AG09309 (cell line): ENCODE measurements at places on chromosomes 12 and 14.

DNA sequence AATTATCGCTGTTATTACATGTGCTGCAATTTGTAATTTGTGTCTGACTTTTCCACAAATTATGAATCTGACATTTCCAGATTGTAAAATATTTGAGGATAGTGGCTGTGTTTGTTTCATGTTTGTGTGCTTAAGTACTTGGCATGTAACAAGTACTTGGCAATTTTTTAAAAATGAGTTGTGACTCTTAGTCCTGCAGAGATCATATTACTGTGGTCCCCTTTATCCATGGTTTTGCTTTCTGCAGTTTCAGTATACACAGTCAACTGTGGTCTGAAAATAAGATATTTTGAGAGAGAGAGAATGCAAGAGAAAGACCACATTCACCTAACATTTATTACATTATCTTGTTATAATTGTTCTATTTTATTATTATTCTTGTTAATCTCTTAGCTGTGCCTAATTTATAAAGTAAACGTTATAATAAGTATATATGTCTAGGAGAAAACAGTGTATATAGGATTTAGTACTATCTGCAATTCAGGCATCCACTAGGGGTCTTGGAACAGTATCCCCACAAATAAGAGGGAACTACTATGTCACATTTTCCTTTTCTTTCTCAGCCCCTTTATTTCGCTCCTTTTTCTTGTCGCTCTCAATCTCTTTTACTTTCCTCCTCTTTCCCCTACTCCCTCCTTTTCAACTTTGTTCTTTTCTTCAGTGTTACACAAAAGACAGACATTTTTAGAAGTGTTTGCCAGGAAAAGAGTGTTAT lies 176.1 kb downstream of the FUT8 start:
- DNase-seq = no peak

DNA sequence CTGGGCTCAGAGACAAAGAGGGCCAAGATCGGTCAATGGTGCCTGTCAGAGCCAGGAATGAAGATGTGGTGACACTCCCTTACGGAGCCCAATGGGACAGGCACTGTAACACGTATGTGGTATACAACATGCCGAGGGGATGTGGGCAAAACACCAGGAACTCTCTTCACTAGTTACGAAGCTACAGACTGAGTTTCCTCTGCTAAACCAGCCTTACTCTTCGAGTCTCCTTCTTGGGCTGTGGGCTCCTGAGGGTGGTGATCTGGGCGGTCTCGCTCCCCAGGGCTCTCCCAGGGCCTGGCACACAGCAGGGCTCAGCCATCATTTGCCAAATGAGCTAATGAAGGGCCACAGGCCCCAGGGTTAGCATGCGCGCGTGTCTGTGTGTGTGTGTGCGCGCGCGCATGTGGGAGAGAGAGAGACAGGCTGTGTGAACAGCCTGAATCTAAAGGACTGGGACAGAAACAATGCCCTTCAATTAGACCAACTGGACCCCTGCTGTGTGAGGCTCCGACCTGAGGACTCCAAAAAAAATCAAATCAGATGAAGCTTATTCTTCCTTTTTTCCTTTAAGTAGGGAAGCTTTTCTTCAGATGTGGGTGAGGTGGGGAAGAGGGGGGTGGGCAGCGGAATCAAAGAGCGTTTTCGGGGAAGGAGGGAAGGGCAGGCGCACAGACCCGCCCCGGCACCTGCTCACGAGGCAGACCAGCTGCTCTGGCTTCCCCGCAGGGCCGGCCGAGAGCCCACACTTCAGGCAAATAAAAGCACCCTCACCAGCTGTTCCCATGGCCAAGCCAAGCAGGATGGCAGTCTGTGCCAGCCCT lies 42.5 kb downstream of the CCDC88C start:
- no peak for DNase-seq

- no peak for DNase-seq
These were observed 3.4 kb downstream of the CCER1 start for GRCh38 chr12:90951432-90952105.

GRCh38 chr12:3252450-3252891 lies 175.3 kb downstream of the TSPAN9 start:
- DNase-seq = no peak

GRCh38 chr14:89603938-89604480 lies 187.0 kb upstream of the FOXN3 start:
- no peak for DNase-seq

DNA sequence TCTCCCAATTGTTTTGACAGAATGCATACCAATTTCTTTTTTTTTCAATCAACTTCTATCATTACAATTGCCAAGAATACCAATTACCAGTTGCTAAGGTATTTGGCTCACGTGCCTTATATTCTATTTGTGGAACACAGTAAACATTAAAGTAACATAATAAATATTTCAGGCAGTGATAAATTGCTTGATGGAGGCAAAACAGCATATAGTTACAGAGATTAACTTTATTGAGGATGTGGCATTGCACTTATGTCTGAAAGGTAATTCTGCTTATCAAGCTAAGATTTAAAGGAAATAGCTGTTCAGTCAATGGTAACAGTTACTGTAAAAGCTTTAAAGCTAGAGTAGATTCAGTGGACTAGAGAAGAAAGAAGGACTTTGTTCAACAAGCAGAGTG lies 1107.8 kb downstream of the FSCB start:
- DNase-seq = no peak

DNA sequence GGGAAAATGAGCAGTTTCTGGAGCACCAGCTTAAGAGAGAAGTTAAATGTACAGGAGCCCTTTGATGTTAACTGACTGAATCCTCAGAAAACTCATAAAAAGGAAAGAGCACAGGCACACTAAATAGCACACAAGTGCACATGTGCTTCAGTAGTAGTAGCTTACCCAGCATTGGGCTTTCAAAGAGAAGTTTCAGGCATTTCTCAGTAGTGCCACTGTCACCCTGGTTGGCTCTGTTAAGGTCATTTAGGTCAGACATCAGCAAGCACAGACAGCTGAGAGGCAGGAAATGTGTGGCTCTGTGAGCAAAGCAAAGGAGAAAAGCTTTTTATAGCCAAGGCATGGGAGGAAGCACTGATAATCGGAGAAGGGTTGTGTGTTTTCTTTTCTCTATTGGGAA lies 96.3 kb upstream of the HIF1A start:
- no peak for DNase-seq
